ENCODE measurements at places on chromosomes 7 and 10.

DNA sequence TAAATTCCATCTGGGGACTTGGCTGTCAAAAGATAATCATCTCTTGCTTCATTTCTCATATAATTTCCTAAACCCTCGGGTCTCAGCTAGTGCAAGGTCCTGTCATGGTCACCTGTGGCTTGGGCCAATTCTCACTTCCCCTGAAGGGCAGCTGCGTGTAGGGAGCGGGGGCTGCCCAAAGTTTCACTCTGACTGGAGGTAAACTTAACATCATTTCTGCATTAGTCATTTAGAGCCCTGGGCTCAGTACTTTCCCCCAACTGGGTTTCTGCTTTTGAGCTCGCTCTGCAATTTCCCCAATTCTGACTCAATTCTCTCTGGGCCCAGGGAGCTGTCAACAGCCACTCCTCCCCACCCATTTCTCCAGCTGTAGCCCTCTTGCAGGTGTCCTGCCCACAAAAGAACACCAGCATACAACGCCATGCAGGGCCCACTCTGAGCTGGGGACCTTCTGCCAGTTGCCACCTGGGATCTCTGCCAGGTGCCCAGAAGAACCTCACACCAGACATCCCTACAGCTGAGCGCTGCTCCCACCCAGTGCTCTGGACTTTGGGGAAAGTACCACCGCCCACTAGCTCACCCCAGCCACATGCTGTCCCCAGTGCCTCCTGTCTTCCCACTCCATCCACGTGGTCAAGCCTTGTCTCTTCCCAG is 37.9 kb downstream of the VOPP1 start:
- DNase-seq = peak; percentile 71

DNA sequence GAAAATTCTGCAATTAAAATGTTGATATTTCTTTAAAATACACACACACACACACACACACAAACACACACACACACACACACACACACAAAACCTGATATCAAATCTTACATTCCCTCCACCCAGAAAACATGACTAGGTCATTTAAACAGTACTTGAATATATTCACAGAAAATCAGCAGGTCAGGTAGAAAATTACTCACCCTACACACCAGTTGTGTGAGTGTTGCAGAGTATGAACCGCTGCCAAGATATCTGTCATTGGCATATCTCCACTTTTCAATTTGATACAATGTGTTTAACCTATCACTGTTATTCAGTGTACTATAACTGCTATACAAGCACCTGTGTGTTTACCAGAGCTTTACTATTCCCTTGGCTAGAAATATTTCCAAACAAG is 283.6 kb upstream of the LRRTM3 start:
- no peak for DNase-seq

DNA sequence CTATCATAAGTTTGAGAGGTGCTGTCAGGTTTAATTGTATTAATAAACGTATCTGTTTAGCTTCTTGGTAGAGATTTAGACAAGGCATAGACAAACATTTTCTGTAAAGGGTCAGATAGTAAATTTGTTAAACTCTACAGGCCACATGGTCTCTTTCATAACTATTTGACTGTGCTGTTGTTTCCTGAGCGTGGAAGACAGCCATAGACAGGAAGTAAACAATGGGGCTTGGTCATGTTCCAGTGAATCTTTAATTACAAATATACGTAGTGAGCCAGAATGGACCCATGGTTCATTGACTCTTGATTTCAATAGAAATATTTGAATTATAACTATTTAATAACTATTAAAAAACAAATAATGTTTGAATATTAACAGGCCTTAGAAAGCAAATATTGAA is 451.1 kb downstream of the SH2D4B start:
- no peak for DNase-seq

DNA sequence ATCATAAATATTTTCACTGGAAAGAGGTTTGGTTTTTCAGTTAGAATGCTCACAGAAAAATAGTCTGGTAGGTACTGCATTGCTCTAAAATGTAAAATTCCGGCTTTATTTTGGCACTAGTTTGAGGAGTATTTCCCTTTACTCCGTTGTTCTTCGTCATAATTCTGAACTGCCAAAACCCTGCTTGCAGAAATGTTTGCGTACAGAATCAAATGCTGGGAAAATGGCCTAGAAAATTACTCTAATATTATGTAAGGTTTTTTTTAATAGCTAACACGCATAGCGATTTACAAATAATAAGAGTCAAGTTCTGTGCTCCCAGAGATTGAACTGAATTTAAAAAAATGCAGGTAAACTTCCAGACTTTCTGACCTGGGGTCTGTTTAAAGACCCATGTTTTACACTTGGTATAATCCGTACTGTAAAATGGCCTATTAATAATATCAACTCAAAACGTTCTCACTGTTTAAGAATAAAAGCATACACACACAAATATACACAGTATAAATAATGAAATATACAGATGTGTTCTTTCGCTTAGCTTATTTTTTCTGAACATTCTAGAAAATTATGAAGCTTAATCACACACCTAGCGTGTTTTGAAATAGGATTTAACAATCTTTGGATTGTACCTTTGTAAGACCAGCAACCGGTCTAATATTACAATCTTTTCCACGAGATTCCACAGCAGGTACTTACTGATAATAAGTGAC is 23.5 kb upstream of the ANLN start:
- DNase-seq = no peak

DNA sequence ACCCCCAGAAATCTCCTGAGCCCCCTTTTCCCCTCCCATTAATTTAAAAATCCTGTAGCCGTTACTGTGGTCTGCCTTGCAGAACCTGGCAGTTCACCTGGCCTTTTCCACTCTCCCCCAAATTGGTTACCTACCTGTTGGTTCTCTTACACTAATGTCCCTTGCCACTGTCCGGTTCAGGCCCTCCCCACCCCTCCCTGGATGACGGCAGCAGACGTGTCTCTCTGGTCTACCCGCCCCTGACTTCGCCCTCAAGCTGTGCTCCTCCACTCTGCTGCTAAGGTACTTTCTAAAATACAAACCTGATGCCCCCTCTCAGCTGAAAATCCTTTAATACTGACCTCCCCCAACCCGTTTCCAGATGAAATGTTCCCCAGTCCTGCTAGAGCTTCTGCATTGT is 15.6 kb upstream of the SH3PXD2A start:
- no peak for DNase-seq

DNA sequence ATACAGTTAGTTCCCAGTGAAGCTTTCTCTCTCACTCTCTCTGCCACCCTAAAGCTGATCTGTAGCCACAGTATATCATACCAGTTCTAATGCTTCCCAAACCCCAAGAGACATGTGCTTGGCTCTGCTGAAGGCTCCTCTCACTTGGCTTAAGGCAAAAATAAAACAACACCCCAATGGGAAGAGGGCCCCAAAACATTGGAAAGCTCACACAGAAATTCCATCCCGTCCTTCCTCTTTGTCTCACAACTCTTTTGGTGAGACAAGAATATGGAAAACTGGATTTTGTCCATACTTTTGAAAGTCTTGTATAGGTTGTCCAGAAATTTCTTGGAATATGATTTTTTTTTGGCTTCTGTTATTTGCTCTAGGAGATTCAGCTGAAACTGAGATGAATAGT is 56.1 kb upstream of the WNT16 start:
- no peak for DNase-seq

DNA sequence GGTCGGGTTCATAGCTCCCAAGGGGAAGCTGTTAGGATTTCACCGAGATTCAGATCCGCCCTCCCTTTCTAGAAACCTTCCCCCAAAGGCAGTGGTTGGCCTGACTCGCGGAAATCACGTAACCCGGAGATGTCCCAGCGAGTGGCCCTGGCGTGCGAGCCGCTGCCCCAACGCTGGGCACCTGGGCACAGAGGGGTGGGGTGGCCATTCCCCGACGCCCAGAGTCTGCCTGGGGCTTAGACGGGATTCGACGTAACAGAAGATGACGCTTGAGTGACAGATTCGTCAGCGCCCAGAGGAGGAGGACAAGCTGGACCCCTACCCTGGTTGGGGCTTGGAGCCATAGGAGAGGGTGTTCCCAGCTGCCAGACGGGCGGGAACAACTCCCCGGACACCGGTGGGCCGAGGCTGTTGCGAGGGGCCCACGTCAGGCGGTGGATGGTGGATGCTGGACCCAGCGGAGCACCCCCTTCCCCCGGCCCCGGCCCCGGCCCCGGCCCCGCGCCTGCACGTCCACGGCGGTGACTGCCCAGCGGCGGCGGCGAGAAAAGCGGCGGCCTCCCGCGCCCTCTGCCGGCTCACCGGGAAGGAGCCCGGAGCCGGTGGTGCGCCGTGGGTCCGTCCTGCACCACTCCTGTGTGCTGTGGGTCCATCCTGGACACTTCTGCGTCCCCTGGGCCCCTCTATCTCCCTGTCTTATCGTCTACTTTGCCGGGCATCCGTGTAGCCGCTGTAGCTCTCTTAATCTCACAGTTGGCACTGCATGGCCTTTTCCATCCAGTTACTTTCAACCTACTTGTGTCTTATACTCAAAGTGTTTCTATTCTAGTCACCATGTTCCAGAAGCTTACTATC is 35.4 kb upstream of the KNDC1 start:
- peak; percentile 12 for DNase-seq

- no peak for DNase-seq
Observed at GRCh38 chr10:103932271-103932670, 14.3 kb upstream of the STN1 start.

- peak; percentile 41 for DNase-seq
Observed at GRCh38 chr7:22430457-22430856, 69.5 kb downstream of the STEAP1B start.

DNA sequence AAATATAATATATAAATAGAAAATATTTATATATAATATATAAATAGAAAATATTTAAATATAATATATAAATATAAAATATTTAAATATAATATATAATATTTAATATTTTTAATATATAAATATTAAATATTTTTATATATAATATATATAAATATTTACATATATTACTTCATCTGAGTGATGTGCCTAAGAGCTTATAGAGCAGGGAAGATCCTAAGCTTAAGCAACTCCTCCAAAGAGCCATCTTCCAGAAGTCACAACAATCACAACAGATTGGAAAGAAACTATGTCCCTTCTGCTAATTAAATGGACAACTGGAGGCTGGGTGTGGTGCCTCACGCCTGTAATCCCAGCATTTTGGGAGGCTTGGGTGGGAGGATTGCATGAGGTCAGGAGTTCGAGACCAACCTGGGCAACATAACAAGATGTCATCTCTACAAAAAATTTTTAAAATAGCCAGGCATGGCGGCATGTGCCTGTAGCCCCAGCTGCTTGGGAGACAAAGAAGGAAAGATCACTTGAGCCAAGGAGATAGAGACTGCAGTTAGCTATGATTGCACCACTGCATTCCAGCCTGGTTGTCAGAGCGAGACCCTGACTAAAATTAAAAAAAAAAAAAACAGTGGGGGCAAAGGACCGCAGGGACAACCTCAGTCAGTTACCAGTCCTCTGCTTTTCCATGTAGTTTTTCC is 198.7 kb downstream of the SKIDA1 start:
- no peak for DNase-seq

GRCh38 chr10:43226441-43226840 is 40.4 kb downstream of the RASGEF1A start:
- DNase-seq = no peak

DNA sequence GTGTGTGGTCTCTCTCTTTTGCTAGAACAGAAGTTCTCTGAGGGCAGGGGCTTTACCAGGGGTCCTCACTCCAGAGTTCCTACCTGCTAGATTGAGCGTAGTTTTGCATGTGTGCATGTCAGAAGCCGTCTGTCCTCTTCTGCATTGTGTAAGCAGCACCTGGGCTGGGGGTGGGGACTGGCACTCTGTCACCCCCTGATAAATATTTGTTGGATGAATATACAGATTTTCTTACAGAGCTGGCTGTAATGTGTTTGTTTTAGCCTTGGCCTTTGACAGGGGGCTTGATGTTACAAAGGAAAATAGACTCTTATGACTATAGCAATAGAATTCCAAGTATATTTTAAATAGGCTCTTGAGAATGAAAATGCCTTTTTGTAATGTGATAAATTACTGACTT is 46.6 kb downstream of the WDR37 start:
- DNase-seq = peak; percentile 15

GRCh38 chr10:62136931-62137330 is 131.7 kb downstream of the RTKN2 start:
- no peak for DNase-seq

GRCh38 chr10:46074196-46074946 is 28.3 kb upstream of the MSMB start:
- no peak for DNase-seq

DNA sequence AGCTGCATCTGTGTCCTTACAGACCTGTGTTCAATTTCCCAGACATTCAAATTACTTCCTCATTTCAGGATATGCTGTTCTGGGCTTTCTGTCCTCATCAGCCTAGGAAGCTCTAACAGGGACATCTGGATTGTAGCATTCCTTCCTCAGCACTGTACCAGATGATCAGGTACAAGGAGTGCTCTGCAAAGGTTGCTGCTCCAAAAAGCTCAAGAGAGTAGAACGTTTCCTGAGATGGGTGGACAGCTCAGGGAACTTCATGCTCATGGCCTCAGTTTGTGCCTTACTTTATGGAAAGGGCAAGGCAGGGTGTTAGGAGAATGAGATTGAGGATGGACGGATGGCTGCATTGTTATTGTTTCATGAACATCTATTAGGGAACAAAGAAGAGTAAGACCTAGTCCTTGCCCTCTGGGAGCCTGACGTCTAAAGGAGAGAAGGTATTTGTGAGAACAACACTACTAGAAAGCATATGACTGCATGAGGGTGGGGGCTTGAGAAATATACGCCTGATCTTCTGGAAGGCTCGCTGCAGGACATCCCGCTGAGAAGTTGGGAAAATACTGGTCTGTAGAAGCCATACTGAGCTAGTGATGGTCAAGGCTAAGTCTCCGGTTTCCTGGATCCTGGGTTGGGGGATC is 10.5 kb upstream of the ZNF212 start:
- DNase-seq = no peak

DNA sequence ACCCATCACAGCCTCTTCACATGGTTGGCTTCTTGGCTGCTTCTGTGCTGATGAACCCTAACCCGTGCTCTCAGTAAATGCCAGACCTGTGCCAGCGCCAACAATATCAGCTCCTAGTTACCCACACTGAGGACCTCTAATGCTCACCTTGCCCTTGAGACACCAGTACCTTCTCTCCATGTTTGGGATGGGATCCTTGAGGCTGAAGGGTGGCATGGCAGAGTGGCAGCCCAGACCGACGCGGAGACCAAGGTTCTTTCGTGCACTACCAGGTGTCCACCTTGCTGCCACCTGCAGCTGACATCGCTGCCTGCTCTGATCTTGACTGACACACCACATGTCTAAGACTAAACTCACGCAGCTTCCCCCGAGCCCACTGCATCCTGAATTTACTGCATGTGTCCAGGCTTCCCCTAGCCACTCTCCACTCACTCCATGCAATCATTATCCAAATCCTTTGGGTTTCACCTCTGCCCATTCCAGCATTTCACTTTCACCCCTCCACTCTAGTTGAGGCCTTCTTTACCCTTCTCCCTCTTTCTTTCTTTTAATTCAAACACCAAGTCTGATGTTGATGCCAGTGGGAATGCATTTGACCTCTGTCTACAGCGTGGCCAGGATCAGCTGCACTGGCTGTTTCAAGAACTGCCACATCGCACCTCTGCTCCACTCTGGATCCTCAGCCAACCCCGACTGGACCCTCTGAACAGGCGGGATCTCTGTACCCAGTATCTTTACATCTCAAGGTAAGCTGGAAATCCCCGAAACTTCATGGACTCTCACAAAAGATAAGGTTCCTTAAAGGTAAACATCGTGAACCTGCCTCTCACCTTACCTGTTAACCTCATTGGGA is 294.9 kb downstream of the GLRX3 start:
- DNase-seq = no peak

Data from fibroblast of skin of scalp (primary cell).